ENCODE measurements at places on chromosomes 4 and X.

GRCh38 chrX:10390187-10390586, 230.2 kb downstream of the MID1 start:
- DNase-seq = no peak

DNA sequence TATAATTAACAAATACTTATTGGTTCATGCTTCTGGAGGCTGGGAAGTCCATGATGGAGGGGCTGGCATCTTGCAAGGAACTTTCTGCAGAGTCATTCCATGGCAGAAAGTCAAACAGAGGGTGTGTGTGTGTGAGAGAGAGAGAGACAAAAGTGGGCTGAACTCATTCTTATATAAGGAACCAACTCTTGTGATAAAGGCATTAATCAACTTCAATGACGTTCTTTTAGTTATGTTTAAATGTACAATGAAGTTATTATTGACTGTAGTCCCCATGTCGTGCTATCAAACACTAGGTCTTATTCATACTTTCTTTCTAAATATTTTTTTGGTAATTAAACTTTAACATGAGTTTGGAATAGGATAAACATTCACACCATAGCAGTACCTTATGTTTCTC, 1408.8 kb downstream of the STIM2 start:
- no peak for DNase-seq

- DNase-seq = no peak
Observed at GRCh38 chr4:135050086-135050717, 848.6 kb upstream of the PABPC4L start.

DNA sequence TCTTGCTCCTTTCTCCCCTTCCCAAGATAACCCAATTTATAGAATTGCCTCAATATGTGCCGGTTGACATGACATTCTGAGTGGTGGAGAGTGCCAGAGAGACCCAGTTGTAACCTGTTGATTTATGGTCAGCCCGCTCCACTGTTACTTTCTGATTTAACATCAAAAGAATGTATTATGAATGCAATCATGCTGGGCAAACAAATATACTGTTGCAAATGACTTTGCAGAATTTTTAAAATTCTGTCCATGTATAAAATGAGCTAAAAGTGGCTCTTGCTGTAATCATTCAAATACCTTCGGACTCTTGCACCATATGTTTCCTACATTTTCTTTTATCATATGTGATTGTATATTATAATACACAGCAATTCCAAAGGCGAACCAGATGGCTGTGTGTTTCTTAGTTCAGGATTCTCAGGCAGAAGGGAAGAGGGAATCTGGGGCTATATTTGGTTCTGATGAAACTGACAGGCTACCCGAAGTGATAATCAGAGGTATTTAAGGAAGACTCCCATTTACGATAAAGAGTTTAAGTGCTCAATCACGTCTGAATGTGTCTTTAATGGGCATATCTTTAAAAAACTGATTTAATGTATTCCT, 131.7 kb downstream of the CLCN4 start:
- no peak for DNase-seq

DNA sequence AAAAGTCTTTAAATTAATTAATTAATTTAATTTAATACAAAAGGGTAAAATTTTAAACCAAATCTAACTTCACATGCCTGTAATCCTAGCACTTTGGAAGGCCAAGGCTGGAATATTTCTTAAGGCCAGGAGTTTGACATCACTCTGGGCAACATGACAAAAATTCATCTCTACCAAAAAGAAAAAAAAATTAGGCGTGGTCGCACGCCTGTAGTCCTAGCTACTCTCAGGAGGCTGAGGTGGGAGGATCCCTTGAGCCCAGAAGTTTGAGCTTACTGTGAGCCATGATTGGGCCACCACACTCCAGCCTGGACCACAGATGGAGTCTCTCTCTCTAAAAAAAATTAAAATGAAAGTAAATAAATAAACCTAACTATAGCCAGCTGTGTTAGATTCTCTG, 39.2 kb upstream of the ANTXR2 start:
- no peak for DNase-seq

DNA sequence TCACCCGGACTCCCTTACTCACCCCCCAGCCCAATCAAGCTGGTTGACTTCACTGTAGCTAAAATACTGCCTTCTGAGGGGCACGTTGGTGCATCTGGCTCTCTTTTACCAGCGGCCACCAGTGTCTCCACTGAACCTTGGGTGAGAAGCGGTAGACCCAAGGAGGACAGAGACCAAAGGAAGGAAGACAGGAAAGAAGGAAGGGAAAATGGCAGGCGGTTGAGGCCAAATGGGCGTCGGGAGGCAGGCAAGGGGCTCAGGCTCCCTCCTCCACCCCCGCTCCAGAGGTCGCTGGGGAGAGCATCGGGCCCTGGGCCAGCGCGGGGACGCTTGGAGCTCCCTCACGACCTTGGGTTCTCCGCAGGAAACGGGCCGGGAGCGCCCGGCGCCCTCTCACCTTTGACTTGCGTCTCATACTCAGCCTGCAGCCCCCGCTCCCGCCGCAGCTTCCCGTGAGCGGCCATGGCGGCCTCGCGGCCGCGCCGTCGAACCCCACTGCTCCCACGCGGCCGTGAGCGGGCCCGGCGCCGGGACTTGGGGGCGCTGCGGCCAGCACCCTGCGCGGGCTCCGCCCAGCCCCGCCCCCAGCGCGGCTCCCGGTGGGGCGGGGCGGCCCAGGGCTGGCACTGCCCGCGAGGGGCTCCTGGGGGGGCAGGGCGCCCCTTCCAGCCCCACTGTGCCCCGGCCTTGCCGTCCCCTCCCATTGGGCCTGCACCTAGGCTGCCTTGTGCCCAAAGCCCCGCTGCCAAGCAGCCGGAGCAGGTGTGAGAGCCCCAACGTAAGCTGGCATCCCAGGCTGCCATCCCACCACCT, at the start of gene ARHGAP4:
Gene ARHGAP4 (minus strand): TSS at position 526 of the 813 bp plus-strand sequence. CDS start 62 bp downstream, at position 464.
- no peak for DNase-seq

DNA sequence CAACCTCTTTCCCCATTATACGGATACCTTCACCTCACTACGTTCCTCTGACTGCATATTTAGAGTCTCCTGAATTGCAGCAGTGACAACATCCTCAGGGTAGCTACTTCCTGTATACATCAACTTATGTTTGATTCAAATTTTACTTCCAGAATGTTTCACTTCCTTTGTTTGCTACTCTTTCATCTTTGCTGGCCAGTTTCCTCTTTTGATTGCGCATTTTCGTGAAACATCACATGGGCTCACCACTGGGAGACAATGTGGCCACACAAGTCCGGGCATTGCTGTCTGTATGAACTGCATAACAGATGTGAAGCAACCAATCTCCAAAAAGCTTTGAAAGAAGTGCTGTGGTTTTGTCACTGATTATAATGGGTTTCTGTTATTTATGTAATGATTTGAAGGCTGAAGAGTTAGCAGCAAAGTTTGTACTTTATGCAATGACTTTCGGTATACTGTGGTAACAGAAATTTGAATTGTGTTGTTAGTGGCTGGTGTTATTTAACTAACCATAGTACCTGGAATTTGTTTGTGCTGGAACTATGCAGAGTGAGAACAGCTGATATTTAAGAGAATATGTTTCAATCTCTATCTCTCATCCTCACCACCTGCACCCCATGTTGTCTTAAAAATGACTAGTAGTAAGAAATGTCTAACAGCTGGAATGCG, 7.4 kb downstream of the SNCA start:
- no peak for DNase-seq
